ENCODE measurements at places on chromosomes 5 and 9.

DNA sequence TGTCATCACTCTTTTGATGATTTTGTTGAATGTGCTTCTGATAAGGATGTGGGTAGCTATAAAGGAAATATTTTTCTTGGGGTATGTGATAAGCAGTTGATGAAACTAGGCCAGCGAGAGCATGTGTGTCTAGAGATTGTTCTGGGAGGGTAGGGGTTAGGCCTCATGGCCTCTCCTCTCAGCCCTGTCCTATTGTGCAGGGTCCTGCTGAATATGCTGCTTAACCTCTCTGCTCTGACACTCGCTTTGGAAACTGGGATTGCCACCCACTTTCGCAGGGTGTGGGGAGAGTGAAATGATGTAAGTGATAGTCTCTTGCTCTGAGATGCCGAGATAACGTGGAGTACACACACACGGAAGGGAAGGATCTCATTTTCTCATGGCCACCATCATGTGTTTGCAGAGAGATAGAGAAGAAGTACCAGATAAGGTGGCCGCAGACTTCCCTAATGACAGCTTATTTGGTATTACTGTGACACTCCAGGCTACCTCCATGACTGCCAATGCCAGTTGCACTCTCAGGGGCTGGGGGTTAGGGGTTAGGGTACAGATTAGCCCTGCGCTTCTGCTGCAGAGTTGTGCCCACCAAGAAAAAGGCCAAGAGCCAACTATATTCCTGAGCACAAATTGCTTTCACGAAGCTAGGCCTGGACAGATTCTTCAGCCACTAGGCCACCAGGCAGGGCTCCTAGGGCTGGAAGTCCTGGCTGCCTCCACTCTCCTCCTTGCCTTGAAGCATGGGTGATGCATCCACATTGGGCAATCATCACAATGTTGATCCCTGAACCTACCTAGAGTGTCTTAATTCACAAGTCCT is 25.2 kb upstream of the TNFAIP8 start:
- DNase-seq = no peak

- DNase-seq = no peak
These were observed 33.1 kb downstream of the BTF3 start for GRCh38 chr5:73531356-73531755.

GRCh38 chr5:150513375-150514309 is 5.7 kb downstream of the NDST1 start:
- peak; percentile 39 for DNase-seq

DNA sequence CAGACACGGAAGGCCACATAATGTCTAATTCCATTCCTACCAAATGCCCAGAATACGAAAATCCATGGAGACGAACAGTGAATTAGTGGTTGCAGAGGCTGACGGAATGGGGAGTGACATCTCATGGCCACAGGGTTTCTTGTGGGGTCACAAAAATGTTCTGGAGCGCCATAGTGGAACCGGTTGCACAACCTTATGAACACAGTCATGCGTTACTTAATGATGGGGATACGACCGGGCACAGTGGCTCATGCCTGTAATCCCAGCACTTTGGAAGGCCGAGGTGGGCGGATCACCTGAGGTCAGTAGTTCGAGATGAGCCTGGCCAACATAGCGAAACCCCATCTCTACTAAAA is 26.0 kb upstream of the TTLL11 start:
- no peak for DNase-seq

DNA sequence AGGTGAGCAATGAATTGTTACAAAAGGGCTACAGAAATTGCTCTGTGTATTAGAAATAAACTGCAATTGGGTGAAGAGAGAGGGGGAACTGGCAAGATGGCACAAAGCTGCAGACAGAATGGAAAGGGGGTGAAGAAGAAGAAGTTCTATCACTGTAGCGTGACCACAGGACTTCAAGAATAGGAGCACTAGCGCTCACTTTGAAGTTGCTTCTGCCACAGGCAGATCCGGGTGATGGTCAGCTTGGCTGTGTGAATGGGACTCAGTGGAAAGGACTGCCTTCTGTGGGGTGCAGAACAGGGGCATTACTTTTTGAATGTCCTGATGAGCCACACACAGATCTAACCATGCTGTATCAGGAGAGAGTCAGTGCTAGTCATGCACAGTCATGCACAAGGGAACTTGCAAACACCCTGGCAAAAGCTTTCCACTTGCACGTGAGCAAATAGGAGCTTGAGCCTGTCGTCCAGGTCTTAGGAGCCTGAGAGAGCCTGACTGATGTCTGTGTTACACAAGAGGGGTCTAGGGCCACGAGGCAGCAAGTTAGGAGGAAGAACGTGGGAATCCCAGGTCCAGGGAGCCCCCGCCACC is 16.3 kb downstream of the IL5 start:
- DNase-seq = no peak

DNA sequence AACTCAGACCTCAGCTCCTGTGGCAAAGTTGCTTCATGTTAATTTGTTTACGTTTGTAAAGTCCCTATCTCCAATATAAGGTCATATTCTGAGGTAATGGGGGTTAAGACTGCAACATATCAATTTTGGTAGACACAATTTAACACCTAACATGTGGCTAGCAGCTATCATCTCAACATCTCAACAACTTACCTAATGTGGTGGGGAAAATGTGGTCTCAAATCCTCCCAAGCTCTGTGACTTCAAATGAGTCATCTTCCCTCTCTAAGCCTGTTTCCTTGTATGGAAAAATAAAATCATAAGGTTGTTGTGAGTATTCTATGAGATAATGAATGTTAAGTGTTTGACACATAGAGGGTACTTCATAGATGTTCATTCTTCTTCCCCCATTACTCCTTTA is 443.3 kb downstream of the CDK5RAP2 start:
- DNase-seq = no peak

DNA sequence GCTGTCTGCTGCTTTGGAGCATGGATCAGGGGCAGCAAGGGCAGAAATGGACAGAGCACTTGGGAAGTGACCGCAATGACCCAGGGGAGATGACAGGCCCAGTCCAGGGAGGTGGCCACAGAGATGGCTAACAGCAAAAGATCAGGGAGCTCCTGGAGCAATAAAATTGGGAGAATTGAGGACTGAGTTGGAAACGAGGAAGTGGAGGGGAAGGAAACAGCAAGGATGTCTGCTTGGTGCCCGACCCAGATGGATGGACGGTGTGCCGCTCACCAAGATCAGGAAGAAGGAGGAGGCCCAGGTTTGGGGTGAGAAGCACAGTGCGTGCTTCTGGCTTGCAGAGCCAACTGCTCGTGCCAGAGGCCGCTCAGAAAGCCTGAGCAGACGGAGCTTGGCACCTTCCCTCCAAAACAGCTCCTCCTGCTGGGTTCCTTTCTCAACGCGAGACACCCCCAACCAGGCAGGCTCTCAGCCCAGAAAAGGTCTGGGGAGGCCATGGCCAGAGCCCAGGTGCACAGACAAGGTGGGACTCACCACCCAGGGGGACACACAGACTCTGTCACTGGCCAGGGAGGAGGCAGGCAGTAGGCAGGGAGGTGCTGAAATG is 1.7 kb upstream of the SLC34A1 start:
- DNase-seq = peak; percentile 39

All from MG63 (cell line).